ENCODE measurements at places on chromosomes 3 and 15.

GRCh38 chr3:127595303-127595702, 2.9 kb upstream of the MCM2 start:
- no peak for DNase-seq

GRCh38 chr15:93118904-93119303, 29.9 kb upstream of the RGMA start:
- DNase-seq: no peak

GRCh38 chr3:33433843-33434242, 6.4 kb downstream of the UBP1 start:
- peak; percentile 53 for DNase-seq

DNA sequence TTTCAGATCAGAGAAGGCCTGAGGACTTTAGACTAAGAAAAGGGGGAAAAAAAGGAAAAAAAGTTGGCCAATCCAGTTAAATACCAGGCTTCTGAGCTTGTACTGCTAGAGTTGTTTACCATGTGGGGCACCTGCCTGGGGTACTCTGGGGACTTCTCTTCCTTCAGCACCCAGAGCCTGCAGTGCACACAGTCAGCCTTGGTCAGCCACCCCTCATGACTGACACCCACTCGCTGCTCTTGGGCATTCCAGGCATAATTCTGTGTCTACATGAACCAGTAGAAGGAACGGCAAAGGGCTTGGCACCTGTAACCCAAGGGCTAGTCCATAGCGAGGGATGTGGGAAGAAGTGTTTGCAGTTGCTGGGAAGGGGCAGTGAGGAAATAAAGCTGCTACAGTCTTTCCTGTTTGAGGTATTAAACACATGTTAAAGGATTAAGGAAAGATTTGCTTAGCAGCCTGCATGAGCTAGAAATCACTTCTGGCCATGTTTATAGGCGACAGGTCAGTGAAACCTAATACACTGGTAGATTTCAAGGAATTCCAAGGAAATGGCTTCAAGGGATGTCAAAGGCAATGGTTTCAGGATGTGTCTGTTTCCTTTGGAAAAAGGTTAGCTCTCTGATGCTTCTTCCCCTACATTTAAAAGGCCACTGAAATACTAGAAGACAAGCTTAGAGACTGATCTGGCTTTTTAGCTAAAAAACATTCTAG, 232.5 kb downstream of the CHST2 start:
- DNase-seq: no peak

DNA sequence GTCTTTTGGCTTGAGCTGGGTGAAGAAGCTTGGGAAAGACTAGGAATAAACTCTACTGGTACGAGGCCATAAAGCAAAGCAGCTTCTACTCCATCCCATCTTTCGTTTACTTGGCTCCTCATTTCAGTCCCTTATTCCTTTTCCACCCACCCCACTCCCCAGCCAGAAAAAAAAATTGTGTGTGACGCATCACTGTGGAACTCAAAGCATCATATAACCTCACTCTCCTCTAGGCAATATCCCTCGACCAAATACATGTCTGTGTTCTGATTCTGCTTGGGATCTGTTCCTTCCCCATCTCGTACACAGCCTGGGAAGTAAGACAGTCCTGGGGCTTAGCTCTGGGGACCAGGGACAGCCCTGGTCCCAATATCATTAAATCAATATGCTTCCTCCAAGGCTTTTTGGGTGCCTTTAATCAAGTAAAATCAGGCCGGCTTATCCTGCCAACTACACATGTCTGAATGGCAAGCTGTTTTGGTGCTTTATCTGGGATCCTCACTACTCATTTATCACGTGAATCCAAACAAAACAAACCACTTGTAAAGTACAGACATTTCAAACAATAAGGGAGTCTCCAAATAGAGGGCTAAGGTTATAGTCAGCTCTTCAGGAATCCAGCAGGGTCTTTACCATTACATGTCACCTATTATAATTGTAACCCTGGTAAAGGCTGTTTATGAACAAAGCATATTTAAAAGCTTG, 74.9 kb upstream of the ZBED2 start:
- peak; percentile 58 for DNase-seq

DNA sequence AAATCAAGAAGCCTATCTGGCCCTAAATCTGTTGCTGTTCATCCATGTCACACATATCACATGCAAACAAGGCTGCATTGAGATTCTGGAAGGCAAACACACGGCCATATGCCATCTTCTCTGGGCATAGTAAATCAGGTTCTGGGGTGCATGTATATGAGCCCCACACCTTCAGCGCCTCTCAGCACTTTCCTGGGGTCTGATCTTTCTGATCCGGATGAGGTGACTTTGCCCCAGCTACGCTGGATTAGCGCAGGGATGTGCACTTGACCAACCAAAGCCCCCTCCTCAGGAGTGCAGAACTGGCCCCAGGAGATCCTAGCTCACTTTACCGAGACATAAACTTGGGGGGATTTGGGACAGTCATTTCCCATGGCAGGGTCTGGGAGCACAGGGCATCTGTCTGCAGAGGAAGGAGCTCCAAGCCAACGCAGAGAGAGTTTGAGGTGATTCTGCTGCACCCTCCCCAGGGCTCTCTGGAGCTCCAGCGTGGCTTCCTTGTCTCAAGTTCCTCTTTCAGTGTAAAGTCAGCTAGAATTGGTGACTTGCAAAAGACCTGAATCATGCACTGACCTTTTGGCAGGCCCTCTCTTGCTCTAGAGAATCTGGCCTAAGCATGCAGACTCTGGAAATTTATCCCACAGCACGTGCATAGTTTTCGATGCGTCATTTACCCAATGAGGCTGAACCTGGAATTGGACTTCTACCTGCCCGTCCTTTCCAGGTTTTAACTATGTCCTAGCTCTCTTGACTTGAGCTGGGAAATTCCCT, 63.5 kb upstream of the KLF13 start:
- DNase-seq: no peak

DNA sequence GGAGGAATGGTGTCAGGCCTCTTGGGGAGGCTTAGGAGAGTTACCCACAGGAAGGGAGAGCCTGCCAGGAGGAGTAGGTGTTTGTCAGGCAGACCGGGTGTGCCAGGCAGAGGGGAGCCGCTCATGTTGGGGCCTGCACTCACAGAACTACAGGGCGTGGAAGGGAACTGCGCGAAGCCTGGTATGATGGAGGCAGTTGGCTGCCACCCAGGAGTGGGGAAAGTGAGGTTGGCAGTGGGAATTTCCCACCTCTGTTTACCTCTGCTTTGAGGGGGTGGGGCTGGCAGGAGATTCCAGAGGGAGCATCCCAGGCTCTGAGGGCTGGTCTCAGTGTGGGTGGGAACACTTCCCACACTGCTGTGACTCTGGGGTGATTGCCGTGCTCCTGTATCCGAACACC, 99.9 kb downstream of the SLCO3A1 start:
- no peak for DNase-seq

DNA sequence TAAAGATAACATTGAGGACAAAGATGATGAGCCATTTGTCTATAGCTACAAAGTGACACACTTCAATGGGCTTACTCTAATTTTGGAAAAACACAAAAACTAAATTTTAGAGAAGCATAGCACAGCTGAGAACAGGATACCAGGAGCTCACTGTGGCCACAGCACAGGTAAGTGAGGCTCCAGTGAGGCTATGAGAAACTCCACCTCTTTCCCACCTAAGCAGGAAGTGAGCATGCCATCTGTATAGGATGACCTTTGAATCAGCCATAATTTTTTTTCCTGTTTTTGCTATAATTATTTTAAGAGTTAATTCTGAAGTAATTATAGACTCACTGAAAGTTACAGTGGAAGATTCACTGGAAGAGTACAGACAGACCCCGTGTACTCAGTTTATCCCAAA, 82.1 kb upstream of the DCLK3 start:
- no peak for DNase-seq

- peak; percentile 17 for DNase-seq
Observed at GRCh38 chr3:31167666-31168065, 273.2 kb upstream of the GADL1 start.

GRCh38 chr3:153165261-153165681, 3.2 kb downstream of the RAP2B start:
- DNase-seq: peak; percentile 73

GRCh38 chr3:30904996-30905395, 10.5 kb upstream of the GADL1 start:
- DNase-seq: no peak

GRCh38 chr3:168061332-168061996, 34.3 kb downstream of the GOLIM4 start:
- no peak for DNase-seq

GRCh38 chr3:26425076-26425475, 197.5 kb upstream of the LRRC3B start:
- DNase-seq: no peak

- peak; percentile 31 for DNase-seq
Observed at GRCh38 chr3:156488767-156489166, 66.2 kb downstream of the SSR3 start.

DNA sequence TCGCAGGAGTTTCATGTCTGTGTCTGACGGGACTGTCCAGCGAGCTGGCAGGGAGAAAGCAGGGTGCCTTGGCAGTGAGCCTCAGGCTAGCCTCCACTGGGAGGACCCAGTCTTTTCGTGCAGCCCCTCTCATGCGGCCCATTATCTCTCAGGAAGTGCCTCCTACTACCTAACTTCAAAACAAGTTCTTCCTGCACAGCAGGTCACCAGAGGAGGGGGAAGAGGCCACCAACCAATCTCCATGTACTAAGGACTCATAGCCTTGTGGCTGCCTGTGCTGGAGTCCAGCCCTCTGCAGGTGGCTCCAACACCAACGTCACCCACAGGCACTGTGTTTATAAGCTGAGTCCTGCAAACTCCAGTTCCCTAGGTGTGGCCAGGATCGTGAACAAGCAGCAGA, 4.8 kb downstream of the VIPR1 start:
- DNase-seq: no peak

DNA sequence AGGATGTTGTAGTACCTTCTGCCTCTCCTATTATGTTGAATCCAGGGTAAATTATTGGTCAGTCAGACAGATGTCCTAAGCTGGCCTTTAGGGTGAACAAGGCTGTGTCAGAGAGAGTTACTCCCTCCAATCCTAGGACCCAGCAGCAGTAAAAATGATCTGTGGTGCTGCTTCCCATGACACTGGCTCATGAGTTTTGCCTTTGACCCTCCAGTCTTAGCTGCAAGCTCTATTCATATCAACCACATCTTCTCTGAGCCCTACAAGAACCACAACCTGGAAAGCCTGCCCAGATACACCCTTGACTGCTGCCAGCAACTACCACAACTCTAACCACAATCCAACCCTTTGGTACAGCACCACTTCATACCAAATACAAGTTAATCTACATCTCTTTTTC, 27.2 kb upstream of the PHLDB2 start:
- DNase-seq: peak; percentile 74

DNA sequence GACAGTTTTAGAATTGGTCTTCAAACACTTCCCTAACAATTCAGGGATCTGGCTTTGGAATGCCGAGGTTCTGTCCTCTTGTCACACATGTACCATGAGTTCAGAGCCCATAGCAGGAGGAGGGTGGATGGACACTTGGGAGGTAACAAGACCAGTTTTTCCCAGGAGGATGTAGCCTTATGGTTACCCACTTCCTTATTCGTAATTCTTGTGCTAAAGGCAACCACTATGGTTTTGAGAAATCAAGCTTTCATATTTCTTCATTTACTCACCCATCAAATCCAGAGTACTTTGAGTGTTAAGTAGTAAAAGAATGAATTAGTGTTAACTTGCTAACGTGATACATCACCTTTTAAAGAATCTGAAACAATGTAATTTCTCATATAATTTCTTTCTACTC, 479.6 kb upstream of the ALCAM start:
- DNase-seq: no peak
